Caco-2 (cell line): ENCODE measurements at places on chromosomes 7 and 10. TPM values are rescaled to one million over a fixed set of nuclear protein-coding genes. Genes with fewer than 3 reads are reported as not detected.

Gene ANKRD30A
- total RNA-seq: 0.14 TPM in 1 of 2 replicates, not detected in the other

DNA sequence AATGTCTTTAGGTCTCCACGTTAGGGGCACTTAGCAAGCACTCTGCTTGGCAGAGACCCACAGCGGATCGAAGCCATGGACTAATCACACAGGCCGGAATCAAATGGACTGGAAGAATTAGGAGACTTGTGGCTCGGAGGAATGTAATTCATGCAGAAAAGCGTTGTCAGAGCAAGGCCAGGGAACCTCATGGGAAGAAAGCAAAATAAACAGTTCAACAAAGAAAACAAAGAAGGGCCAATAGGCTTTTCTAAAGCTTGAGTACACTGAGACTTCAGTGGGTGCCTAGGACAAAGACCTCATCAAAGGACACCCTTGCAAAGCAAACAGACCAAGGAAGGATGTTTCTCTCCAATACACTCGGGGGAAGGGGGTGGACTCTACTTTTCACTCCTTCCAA is 171.1 kb downstream of the GLI3 start:
- H3K4me1 ChIP-seq: no peaks in the 10 kb centered on the region
- H3K27me3 ChIP-seq: no peaks in the 10 kb centered on the region
- H3K27ac ChIP-seq: no peak overlapping the region
- DNase-seq: no peak
- H3K4me3 ChIP-seq: no peak overlapping the region
- no peaks in the 10 kb centered on the region for H3K36me3 ChIP-seq

Gene PLCE1
- 10.7 and 12.8 TPM in 2 replicates for total RNA-seq

Gene RASA4
- 6.1 and 7.2 TPM in 2 replicates for total RNA-seq

DNA sequence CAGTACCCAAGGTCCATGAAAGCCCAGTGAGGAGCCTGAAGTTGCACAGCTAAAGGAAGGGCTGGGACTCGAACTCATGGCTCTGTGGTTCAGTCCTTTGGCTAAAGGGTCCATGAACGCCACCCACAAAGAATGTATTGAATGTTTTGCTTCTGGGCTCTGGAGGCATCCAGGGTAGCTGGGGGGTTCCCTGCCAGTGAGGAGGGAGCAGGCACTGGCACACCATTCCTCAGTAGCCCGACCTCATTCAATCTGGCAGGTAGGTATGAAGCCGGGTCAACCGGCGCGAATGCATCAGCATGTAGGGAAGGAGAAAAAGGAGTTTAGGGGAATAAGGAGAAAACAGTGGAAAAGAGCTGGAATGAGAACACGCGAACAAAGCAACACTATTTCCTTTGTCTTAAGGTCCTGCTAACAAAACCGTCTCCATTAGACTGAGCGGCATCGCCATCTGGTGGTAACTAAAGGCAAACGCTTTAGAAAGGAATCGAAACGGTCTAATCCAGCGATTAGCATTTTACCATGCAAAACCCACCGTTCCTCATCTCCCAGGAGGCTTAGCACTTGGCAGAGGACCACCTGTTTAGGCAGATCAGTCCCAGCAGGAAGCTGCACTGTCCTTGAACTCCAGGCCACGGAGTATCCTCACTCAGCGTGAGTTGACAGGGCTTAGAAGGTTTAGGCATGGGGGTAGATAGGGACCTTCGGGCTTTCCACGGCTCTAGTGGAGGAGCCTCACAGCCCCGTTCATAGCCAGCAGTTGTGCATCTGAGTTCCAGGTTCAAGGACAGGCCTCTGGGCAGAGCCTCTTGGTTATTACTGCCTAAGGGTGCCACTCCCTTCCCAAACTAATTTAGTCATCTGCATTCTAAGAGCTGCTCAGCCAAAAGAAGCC is 122.8 kb downstream of the UBE2H start:
- no peak overlapping the region for H3K4me3 ChIP-seq
- no peaks in the 10 kb centered on the region for H3K27me3 ChIP-seq
- peak; percentile 49 for DNase-seq
- peaks cover 29% of the 10 kb centered on the region for H3K4me1 ChIP-seq
- no peak overlapping the region for H3K27ac ChIP-seq

- no peak for DNase-seq
- H3K27ac ChIP-seq: no peak overlapping the region
- H3K4me1 ChIP-seq: no peaks in the 10 kb centered on the region
- H3K36me3 ChIP-seq: no peaks in the 10 kb centered on the region
- no peaks in the 10 kb centered on the region for H3K27me3 ChIP-seq
- H3K4me3 ChIP-seq: no peak overlapping the region
These were observed 26.8 kb downstream of the MICU1 start for GRCh38 chr10:72598769-72599701.

- H3K4me3 ChIP-seq: no peak overlapping the region
- H3K27ac ChIP-seq: no peak overlapping the region
- DNase-seq: no peak
- H3K36me3 ChIP-seq: no peaks in the 10 kb centered on the region; the same call in 1 of the 2 replicates
- H3K4me1 ChIP-seq: peaks cover 11% of the 10 kb centered on the region
These were observed 64.1 kb downstream of the HHEX start for GRCh38 chr10:92753865-92754264.

Gene KLF14
- 0.14 TPM in 1 of 2 replicates, not detected in the other for total RNA-seq

- no peak for DNase-seq
- H3K36me3 ChIP-seq: peaks cover 2% of the 10 kb centered on the region; the same call in 1 of the 2 replicates
- no peak overlapping the region for H3K4me3 ChIP-seq
- H3K4me1 ChIP-seq: peaks cover 44% of the 10 kb centered on the region
- no peaks in the 10 kb centered on the region for H3K27me3 ChIP-seq
These were observed 7.4 kb downstream of the IGF2BP3 start for GRCh38 chr7:23462846-23463245.

GRCh38 chr10:68151453-68151852 is 42.2 kb downstream of the MYPN start:
- no peak for DNase-seq
- no peaks in the 10 kb centered on the region for H3K36me3 ChIP-seq
- H3K27me3 ChIP-seq: no peaks in the 10 kb centered on the region
- no peak overlapping the region for H3K4me3 ChIP-seq
- peaks cover 10% of the 10 kb centered on the region for H3K4me1 ChIP-seq

DNA sequence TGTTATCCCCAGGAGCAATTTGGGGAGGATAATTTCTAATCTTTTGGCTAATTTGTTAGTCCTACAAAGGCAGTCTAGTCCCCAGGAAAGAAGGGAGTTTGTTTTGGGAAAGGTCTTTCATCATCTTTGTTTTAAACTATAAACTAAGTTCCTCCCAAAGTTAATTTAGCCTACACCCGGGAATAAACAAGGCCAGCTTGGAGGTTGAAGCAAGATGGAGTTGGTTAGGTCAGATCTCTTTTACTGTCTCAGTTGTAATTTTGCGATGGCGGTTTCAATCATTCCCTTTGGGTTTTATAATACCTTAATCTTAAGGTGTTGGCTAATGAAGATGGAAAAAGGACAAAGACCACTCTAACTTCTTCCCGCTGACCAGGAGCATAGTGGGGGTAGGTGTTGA is 166.4 kb upstream of the NAMPT start:
- no peak for DNase-seq
- H3K36me3 ChIP-seq: no peaks in the 10 kb centered on the region
- peak overlapping the region; percentile 27 for H3K27ac ChIP-seq
- no peak overlapping the region for H3K4me3 ChIP-seq

GRCh38 chr10:88913788-88914187 is 33.7 kb downstream of the STAMBPL1 start:
- H3K4me1 ChIP-seq: 0 out of 2 replicates have a peak, but pooled peaks cover 4% of the 10 kb centered on the region
- no peak overlapping the region for H3K27ac ChIP-seq
- H3K36me3 ChIP-seq: no peaks in the 10 kb centered on the region
- no peaks in the 10 kb centered on the region for H3K27me3 ChIP-seq

Gene LOXL4
- 2.1 and 3.7 TPM in 2 replicates for total RNA-seq

DNA sequence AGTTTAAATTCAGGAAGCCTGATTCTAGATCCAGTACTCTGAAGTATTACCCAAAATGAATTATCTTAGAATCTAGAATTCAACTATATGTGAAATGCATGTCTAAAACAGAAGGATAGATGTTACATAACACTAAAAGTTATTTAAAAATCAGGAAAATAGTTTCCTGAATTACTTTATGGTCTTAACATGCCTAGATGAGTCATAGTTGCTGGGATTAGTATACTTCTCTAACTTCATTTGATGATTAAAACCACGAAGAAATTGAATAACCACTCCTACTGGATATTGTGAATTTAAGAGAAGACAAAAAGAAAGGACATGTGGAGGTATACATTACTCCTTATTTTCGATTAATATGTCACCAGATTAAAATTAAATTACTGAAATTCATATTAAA is 65.5 kb downstream of the ATAD1 start:
- H3K27me3 ChIP-seq: no peaks in the 10 kb centered on the region
- H3K4me1 ChIP-seq: no peaks in the 10 kb centered on the region
- no peak overlapping the region for H3K4me3 ChIP-seq

- H3K36me3 ChIP-seq: no peaks in the 10 kb centered on the region
- no peak overlapping the region for H3K27ac ChIP-seq
- no peak overlapping the region for H3K4me3 ChIP-seq
- DNase-seq: no peak
These were observed 28.1 kb upstream of the PLXDC2 start for GRCh38 chr10:19788075-19788686.

GRCh38 chr7:70380421-70381015 is 751.4 kb upstream of the GALNT17 start:
- no peaks in the 10 kb centered on the region for H3K27me3 ChIP-seq
- H3K4me1 ChIP-seq: no peaks in the 10 kb centered on the region
- no peak overlapping the region for H3K4me3 ChIP-seq
- H3K27ac ChIP-seq: no peak overlapping the region
- H3K36me3 ChIP-seq: no peaks in the 10 kb centered on the region
- no peak for DNase-seq

DNA sequence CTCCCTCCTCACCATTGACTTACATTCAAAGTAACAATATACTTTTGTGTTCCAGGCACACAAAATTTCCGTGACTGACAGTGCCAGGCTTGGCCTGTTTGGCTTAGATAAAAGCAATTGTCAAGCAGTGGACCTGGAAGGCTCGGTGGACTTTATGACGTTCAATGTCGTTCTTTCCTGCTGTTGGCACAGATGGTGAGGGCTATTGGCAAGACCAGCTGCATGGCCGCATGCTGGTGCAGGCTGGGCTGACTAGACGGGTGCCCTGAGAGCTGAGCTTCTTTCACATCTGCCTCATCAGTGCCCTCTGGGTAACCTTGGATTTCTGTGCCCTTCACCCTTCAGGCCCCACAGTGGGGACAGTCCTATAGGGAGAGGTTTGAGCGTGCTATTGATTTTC is 45.2 kb downstream of the WIPF3 start:
- no peak for DNase-seq
- peaks cover 27% of the 10 kb centered on the region for H3K4me1 ChIP-seq
- no peak overlapping the region for H3K4me3 ChIP-seq
- H3K27ac ChIP-seq: no peak overlapping the region
- no peaks in the 10 kb centered on the region for H3K27me3 ChIP-seq

DNA sequence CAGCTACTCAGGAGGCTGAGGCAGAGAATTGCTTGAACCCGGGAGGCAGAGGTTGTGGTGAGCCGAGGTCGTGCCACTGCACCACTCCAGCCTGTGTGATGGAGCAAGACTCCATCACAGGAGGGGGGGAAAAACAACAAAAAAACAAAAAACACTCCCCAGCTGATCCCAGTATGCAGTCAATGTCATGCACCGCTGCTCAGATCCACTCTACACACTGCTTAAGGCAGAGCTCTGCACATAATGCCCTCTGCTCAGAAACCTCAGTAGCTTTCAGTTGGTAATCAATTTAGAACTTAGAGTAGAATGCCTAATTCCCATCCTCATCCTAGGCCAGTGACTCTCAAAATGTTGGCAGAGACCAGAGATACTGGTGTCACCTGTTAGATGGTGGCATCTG is 43.9 kb downstream of the PDSS1 start:
- H3K36me3 ChIP-seq: peaks cover 5% of the 10 kb centered on the region
- peaks cover 31% of the 10 kb centered on the region for H3K4me1 ChIP-seq
- H3K27ac ChIP-seq: no peak overlapping the region
- no peak for DNase-seq
- H3K4me3 ChIP-seq: no peak overlapping the region
- H3K27me3 ChIP-seq: no peaks in the 10 kb centered on the region

DNA sequence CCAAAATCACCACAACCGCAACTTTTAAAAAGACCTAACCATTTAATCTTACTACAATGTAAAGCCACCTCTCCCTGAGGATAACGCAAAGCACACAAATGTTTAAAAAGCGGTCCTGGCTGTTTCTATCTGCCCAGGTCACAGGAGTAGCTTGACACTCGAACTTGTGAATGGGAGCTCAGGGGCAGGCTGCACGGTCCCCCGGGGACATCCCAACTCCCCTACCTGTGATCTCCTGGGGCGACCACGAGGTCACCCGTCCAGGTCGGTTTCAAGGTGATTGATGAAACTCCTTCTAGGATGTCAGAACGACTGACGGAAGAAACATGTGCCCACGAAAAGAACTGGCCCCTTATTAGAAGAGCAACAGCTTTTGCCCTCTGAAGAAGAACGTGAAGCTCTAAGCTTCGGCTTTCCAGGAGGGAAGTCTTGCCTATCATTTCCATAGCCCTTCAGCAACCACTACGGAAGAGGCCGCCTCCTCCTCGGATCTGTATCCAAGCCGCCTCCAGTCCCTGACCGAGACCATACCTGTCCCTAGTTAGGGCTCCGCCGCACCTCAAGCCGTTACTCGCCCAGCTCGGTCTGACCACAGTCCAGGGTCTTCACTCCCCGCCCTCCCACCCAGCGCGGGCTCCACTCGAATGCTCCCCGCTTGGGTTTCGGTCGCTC is 459 bp downstream of the CYCS start:
- peaks cover 3% of the 10 kb centered on the region for H3K36me3 ChIP-seq
- H3K4me1 ChIP-seq: peaks cover 16% of the 10 kb centered on the region; the same call in 1 of the 2 replicates
- H3K4me3 ChIP-seq: peak overlapping the region; percentile 77
- H3K27me3 ChIP-seq: no peaks in the 10 kb centered on the region
- no peak for DNase-seq
- peak overlapping the region; percentile 96 for H3K27ac ChIP-seq

- H3K36me3 ChIP-seq: no peaks in the 10 kb centered on the region
- H3K4me3 ChIP-seq: no peak overlapping the region
- H3K4me1 ChIP-seq: peaks cover 19% of the 10 kb centered on the region
- H3K27me3 ChIP-seq: no peaks in the 10 kb centered on the region
These were observed 140.9 kb downstream of the CHN2 start for GRCh38 chr7:29335188-29336083.

Gene SYCE1
- not detected in 2 replicates for total RNA-seq

DNA sequence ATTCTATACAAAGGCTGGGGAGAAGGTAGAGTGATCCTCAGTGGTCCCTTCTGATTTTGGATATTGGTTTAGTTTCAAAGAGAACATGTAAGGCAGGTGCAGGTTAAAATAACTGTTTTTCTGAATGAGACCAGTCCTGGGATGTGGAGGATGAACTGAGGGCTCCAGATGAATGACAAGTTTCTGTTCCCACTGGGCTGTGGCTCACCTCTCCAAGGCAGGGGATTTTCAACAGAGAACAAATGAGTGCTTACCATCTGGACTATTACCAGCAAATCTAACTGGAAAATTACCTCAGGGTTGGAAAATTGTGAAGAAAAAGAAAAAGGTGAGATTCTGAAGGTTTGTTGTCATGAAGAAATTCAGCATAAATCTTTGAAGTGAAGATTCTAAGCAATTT is 8.0 kb downstream of the LAMB4 start:
- H3K4me1 ChIP-seq: no peaks in the 10 kb centered on the region
- no peaks in the 10 kb centered on the region for H3K27me3 ChIP-seq
- H3K36me3 ChIP-seq: no peaks in the 10 kb centered on the region
- DNase-seq: no peak

Gene DNAJC9
- 64.4 and 65.2 TPM in 2 replicates for total RNA-seq

- peaks cover 20% of the 10 kb centered on the region for H3K4me1 ChIP-seq
- peak; percentile 92 for DNase-seq
- no peaks in the 10 kb centered on the region for H3K27me3 ChIP-seq
- peak within 1 kb of the TSS; percentile 57 for H3K4me3 ChIP-seq
These were observed at the start of gene PSMG3 for GRCh38 chr7:1569833-1570632. Gene PSMG3 (minus strand): TSS chr7:1570032. CDS start chr7:1569339, 693 bp downstream.

- no peak overlapping the region for H3K4me3 ChIP-seq
- H3K36me3 ChIP-seq: no peaks in the 10 kb centered on the region
- no peaks in the 10 kb centered on the region for H3K4me1 ChIP-seq
- no peak for DNase-seq
These were observed 50.6 kb downstream of the ADAMTS14 start for GRCh38 chr10:70722820-70723424.
